ENCODE measurements at places on chromosomes 11 and 22.

- no peak for DNase-seq
Measured at GRCh38 chr11:95877291-95877690, 46.6 kb downstream of the MTMR2 start.

- DNase-seq: no peak
Measured at GRCh38 chr22:24683691-24684090, 80.7 kb downstream of the GGT1 start.

DNA sequence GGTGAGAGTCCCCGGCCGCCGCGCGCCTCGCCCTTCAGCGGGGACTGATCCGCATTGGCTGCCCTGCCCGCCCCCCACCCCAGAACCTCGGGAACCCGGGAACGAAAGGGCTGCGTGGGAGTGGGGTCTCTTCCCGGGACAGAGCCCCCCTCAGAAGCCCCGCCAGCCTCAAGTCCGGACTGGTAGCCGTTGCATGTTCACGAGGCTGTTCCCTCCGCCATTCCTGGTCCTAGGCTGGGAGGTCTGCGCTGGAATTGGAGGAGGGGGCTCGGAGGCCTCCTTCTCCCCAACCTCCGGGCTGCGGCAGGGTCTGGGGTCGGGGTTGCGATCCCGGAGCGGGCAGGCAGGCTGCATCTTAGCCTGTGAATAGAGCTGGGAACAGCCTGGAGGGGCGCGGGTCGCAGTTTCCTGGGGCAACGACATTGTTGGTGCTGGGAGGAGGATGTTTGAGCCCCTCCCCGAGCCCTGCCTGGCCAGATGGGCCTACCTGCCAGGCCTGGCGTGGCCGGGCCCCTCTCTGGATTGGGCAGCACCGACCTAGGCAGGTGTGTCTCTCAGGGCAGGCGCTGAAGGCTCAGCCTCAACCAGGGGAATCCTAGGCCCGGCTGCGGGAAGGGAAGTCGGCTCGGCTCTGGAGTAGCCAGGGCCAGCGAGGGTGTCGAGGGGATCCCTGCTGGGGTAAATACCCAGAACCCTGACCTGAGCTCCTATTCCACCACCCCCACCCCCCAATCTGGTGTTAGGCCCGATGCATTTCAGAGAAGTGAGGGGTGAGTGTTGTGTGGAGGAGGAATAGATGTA lies 670 bp downstream of the MAPK8IP1 start:
- DNase-seq: no peak

- DNase-seq: no peak
Measured at GRCh38 chr22:31223786-31224191, 11.7 kb downstream of the LIMK2 start.

- no peak for DNase-seq
Measured at GRCh38 chr22:22949953-22950352, 62.3 kb downstream of the IGLL5 start.

DNA sequence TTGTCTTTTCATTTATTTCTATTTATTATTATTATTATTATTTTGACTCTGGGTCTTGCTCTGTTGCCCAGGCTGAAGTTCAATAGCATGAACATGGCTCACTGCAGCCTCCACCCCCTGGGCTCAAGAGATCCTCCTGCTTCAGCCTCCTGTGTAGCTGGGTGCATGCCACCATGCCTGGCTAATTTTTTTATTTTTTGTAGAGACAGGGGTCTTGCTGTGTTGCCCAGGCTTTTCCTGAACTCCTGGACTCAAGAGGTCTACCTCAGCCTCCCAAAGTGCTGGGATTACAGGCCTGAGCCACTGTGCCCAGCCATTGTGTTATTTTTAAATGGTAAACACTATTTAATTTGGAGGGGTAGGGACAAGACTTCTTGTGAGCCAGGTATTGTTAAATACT lies 23.3 kb upstream of the RRM1 start:
- no peak for DNase-seq

- no peak for DNase-seq
Measured at GRCh38 chr11:110710628-110711381, 1.4 kb downstream of the ARHGAP20 start.

DNA sequence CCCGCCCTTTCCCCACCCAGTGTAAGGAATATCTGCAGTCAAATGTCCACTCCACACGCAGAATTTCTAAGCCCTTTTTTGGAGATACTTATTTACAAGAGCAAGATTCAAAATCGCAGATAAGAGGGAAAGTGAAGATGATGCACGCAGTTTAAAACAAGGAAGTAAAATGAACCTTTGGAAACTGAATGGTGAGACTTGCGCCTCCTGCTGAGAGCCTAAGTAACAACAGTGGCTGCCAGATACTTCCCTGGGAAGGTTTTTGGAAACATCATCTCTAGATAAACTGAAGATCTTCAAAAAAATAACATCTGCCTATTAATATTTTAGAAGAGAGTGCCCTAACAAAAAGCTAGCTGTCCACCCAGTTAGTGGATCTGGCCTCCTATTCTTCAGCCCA lies 963.1 kb upstream of the FAT3 start:
- no peak for DNase-seq

DNA sequence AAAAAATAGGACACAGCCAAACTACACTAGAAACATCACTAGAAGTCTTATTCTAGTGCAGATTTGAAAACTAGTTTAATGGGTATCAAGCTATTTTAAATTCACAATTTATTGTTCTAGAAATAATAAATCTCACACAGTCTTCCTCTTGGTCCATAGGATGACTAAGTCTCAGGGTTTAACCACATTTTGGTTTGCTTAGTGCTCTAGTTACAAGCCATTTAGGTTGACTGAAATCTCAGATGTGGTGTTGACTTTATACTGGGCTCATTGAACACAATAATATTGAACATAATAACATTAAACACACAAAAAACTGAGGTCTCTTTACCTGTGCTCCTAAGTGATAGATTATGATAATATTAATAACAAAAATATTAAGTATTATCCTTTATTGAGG lies 760.3 kb upstream of the CCDC179 start:
- DNase-seq: no peak

DNA sequence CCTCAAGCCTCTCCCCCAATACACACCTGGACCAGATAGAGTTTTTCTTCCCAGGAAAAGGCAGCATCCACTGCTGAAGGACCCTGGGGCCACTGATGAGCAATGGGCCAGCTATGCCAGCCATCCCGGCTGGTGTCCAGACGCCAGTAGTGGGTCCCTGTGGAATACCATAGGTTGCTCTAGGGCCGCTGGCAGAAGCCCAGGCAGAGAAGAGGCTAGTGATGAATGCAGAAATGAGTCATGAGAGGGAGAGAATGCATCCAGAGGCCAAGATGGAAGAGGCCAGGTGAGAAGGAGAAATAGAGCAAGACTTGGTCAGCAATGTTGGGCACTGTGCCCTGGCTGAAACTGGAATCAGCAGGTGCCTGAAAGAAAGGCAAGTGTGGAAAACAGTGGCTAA lies 8.9 kb downstream of the HPX start:
- no peak for DNase-seq

- DNase-seq: no peak
Measured at GRCh38 chr11:76791861-76792260, 8.7 kb downstream of the TSKU start.

- no peak for DNase-seq
Measured at GRCh38 chr11:35909511-35910265, 34.2 kb upstream of the LDLRAD3 start.

DNA sequence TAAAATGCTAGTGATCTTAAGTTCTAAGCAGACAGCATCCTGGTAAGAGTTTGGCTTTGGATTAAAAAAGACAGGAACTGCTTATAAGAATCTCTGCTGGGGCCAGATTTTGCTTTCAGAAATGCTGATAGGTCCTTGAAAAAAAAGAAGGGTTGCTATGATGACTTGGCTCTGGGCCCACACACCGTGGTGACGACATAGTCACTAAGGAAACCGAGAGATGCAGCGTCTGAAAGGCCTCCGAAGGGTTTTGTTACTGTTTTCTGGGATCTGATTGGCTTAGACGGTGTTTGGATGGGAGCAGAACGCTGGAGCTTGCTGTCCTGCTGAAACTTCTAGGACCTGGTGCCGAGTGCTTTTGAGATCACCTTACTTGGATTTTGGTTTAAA lies 8.4 kb downstream of the FAM118A start:
- DNase-seq: no peak

GRCh38 chr11:100769165-100769564 lies 82.1 kb downstream of the ARHGAP42 start:
- no peak for DNase-seq

GRCh38 chr22:49627217-49628181 lies 200.2 kb downstream of the BRD1 start:
- DNase-seq: no peak

Measured in Kasumi-1 (cell line).